ENCODE measurements at places on chromosomes 6 and 20.

DNA sequence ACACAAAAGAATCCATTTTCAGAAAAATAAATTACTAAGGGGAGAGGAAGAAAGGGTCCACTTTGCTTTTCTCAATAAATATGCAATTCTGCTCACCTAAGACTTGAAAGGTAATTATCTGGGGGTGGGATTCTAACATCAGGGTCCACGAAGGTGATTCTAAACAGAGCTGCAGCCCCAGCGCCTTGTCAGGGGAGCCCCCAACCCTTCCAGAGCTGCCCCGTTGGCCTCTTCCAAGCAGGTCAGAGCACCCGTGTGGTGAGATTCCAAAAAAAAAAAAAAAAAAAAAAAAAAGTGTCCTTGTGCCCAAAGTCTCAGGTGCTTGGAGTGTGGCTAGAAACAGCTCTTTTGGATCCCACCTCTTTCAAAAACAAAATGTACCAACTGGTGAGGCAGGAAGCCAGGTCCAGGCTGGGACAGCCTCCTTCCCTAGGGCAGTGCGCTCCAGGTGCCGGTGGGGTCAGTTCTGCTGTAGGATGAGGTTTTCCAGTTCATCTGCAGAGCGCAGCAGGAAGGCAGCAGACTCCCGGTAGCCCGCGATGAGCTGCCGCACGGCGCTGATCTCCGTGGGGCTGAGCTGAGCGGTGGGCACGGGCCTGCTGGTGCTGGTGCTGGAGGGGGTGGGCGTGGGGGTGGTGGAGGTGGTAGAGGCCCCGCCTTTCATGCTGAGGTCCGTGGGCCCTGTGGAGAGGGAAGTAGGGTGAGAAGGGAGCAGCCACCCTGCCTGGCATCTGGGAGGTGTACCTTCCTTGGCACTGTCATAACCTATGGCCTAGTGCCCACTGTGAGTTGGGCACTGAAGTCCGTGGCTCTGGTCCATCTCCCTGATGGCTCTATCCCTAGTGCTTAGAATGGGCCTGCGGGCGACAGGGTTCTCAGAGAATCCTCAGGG, 89.3 kb downstream of the ASXL1 start:
- DNase-seq = no peak

- no peak for DNase-seq
These were observed 2.0 kb downstream of the DOK5 start for GRCh38 chr20:54477191-54477955.

DNA sequence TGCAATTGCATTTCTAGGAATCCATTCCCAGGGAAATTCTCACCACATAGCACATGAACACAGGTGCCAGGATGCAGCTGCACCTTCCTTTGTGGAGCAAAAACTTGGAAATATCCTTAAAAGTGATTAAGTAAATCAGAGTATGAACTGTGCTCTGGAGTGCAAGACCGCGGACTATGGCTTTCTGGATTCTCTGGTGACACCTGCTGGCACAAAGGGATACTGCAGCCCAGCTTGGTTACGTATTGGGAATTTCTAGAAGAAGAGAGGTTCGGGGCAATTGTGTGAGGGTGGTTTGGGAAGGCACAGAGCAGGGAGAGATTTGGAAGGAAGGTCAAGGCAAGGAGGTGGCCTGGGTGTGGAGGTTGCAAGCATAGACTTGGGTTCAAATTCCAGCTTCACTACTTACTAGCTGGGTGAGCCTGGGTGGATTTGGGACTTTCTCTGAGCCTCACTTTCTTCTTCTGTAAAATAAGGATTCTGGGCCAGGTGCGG, 15.9 kb upstream of the PEDS1 start:
- peak; percentile 81 for DNase-seq

DNA sequence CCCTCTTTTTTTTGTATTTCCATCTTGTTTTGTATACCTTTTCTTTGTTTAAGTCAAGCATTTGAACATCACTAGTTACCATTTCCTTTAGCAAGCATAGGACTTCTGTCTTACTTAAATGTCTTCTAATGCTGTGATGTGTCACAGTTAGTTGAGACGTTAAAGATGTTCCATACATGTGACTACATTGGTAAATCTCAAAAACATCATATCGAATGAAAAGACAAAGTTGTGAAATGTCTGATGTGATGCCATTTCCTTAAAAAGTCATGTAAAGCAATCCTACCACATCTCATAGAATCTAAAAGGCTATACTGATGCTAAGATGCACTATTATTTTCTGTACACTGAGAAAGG, 26.8 kb downstream of the SLC16A10 start:
- DNase-seq = no peak

- DNase-seq = no peak
These were observed 337.8 kb downstream of the FARS2 start for GRCh38 chr6:5599127-5599526.

DNA sequence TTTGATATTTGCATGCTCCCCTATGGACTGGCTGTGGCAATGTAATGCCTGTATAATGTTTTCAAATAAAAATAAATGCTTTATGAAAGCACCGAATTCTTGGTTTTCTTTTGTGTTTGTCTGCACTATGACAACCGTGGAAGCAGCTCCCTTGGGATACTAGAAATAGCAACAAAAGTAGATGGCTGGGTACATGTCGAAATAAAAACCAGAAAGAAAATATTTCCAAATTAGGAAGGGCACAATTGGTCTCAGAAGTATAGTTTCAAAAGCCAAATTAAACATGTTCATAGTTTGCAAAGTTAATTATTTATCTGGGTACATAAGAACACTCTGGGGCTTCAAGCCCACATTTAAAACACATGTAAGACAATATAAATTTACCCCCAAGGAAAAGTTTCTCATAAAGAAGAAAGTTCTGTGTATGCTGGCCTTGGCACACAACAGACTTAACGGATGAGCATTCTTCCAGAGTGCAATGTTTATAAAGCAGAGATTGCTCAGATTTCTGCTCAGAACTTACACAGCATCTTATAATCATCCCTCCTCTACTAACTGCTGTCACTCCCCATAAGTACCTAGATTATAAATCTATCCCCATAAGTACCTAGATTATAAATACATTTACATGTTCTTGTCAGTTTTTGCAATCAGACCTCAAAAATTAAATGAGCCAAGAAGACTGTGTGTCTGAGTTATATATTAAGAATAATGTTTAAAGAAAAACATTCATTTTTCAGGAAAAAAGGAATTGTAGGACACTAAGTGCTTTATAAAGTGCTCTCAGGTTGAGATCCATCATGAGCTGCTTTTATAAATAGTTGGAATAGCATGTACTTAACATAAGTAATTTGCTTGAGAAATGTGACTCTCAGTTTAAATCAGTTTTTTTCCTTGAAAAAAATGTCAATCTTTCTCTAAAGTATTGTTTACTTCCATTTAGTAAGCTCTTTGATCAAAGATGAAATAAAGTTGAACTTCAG, 230.2 kb upstream of the PLN start:
- no peak for DNase-seq

All from prostate gland (tissue), 2 donors.